CD4-positive, alpha-beta T cell treated with Interleukin-17A for 1 hour (primary cell): ENCODE measurements at places on chromosomes 12 and 14.

GRCh38 chr12:42868291-42868690 lies 278.7 kb upstream of the PRICKLE1 start:
- no peak for DNase-seq

GRCh38 chr14:65156568-65157366 lies 54.5 kb upstream of the MAX start:
- no peak for DNase-seq

GRCh38 chr14:80387563-80387981 lies 176.3 kb upstream of the DIO2 start:
- no peak for DNase-seq

DNA sequence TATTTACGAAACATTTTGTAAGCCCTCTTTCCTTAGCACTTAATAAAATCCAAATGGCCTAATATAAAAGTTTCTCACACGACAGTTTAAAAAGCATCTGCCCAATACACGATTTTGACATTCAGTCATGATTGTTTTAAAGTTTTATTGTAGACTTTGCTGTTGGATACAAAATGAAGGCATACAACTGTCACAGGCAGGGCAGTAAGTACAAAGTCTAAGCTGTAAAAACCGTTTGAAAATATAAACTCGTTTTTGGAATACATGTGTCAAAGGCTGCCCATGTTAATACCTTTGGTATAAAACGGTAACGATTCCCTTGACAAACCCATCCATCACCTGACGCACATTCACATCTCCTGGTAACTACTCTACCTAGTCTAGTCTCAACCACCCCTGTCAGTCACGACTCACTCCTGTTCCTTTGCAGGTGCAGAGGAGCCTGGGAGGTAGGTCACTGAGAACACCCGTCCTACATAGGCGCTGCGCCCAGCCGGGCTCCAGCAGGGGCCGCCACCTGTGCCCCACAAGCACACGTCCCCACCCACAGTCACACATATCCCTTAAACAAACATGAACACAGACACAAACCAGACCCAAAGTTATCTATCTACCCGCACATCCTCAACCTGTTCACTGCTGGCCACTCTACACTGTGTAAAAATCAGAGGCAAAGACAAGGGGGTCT lies 27.1 kb downstream of the KCTD10 start:
- no peak for DNase-seq

DNA sequence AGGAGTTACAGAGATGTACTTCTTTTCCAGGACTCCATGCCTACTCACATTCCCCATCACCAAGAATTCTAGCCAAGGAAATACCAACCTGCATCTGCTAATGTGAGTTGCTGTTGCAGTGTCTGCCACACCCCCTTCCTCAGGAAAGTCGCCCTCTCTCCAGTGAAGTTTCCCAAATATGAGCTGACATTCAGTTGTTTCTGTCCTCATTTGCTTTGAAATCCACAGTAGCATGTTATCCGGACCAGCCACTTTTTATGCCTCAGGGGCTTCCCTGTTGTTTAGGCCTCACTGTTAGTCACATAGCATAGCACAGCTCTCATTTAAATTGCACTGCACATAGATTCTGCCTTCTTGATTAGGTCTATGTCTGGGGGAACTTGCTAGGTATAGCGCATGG lies 212.4 kb downstream of the EGLN3 start:
- DNase-seq, result no peak

- DNase-seq, result no peak
Measured at GRCh38 chr14:102902523-102903247, 19.8 kb upstream of the AMN start.

DNA sequence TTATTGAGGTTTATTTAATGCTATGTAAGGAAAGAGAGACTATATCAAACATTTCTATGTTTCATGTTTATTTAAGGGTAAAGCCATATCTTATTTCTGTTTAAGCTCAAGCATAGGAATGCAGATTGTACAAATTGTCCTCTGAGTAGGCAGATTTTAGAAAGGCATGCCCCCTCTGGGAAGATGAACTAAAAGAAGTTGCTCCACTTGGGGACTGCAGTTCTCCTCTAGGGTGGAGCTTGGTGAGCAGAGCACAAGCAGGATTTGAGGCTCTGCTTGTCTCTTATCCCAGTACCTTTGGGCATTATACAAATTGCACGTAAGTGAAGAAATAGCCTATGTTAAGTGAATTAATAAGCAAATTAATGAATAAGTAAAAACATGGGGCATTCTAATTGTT lies 96.2 kb upstream of the PDE3A start:
- DNase-seq, result no peak

GRCh38 chr12:9951026-9951675 lies 19.0 kb upstream of the CLEC2A start:
- DNase-seq, result peak; percentile 53

- DNase-seq, result no peak
Measured at GRCh38 chr12:55686366-55687010, 21.2 kb downstream of the ITGA7 start.

GRCh38 chr14:20487396-20487725 lies 18.0 kb upstream of the RNASE10 start:
- no peak for DNase-seq

DNA sequence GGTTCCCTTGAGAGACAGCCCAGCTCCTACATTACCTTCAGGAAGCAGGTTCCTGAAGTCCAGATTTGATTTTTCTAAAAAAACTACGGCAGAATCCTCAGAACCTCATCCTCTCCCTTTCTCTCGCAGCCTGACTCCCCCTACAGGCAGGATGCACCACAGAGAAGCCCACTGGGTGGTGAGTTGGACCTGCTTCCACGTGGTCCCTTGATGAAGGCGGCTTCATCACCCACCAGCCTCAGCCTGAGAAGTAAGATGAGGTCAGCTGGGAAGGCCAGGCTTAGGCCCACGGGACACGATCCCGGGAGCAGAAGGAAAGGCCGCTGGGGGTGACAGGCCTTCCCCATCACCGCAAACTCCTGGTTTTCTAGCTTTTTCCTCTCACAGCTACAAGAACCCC lies 83.0 kb downstream of the ACTN1 start:
- no peak for DNase-seq

- peak; percentile 35 for DNase-seq
Measured at GRCh38 chr12:45244561-45245343, 28.9 kb downstream of the ANO6 start.

GRCh38 chr14:32450919-32451675 lies 122.0 kb downstream of the AKAP6 start:
- no peak for DNase-seq

DNA sequence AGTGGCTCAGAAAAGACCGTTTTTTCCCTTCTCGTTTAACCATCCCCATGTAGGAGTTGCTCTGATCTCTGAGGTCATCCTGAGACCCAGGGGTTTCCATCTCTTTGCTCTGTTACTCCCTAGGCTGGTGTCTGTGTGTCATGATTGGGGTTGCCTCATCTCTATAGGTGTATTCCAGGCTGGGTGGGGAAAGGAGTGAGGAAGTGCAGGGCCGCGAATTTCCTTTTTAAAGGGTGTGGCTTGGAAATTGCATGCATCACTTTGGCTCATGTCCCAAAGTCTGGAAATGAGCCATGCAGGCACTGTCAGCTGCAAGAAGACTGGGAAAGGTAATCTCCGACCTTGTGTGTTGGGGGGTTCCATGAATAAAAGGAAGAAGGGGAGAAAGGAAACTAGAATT lies 201.9 kb downstream of the AACS start:
- no peak for DNase-seq

- DNase-seq, result no peak
Measured at GRCh38 chr12:4743046-4743445, 22.8 kb downstream of the GALNT8 start.

DNA sequence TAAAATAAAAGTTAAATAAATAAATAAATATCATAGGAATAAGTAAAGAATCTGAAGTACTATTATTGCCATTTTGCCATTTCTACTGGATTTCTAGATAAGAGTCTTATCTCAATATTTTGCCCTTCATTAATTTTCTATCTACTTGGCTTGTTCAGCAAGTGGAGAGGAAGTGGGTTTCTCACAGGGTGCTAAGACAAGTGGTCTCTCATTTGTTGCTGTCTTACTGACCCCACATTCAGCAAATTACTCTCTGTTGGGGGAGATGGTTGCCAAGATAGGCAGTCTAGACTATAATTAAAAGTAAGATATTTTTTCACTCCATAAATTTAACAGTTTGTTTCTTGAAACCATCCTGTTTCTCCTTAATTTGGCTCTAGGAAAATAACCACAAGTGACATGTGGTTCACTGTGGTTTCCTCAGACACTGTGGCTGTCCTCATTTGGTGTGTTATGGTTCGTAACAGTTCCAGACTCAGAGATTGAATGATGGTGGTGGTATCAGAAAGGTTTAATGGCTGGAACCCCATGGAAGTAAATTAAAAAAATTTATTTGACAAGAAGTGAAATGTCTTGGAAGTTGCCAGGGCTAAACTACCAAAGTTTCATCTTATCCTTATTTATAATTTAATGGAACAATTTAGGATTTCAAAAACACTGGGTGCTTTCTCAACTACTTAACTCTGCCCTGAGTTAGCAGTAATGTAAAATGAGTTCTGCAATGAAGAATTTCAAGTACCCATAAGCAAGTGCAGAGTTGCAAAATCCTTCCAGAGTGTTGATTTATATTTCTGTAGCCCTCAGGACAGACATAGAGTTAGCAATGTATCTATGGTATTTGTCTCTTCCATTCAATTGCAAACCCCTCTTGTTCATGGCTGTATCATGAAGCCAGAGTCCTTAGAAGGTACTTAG lies 214.8 kb downstream of the MSRB3 start:
- DNase-seq, result no peak

DNA sequence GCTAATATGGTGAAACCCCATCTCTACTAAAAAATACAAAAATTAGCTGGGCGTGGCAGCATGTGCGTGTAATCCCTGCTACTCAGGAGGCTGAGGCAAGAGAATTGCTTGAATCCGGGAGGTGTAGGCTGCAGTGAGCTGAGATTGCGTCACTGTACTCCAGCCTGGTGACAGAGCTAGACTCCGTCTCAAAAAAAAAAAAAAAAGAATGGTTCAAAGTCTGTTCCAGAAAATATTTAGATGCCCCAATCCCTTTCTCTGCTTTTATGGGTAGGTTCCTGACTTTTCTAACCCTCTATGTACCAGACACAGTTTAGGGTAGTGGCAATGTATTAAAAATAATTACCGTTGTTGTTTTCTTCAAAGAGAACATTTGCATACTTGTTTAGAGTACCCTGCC lies 161.4 kb downstream of the STXBP6 start:
- DNase-seq, result no peak

- DNase-seq, result no peak
Measured at GRCh38 chr12:15811214-15812127, 22.3 kb upstream of the EPS8 start.

DNA sequence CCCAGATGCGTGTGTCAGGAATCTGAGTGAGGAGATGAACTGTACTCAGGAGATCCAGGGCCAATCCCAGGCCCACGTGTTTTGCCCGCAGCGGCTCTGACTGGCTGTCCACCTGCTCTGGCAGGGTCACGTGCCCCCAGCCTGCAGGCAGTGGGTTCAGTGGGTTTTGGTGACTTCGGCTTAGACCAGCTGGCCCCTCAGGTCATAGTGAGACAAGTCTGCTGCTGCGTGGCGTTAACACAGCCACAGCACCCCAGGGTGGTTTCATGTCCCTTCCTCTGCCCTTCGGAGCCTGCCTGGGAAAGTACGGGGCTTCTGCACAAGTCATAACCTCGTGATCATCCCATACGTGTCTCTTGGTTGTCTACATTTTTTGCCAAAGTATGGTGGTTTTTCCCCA lies 2.6 kb downstream of the FBRSL1 start:
- DNase-seq, result no peak

DNA sequence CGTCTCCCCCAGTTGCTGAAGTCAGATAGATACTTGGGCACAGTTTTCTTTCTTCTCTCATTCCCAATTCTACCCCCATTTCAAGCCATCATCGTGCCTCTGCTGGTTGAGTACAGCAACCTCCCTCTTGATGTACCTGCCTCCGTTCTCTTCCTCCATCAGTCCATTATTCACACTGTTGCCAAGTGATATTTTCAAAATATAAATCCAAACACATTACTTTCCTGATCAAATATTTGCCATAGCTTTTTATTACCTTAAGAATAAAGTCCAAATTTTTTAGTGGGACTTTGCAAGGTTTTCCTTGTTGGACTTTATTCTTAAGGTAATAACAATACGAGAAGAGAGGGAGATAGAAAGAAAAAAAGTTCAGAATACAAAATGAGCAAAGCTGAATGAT lies 18.6 kb upstream of the SSPN start:
- no peak for DNase-seq

DNA sequence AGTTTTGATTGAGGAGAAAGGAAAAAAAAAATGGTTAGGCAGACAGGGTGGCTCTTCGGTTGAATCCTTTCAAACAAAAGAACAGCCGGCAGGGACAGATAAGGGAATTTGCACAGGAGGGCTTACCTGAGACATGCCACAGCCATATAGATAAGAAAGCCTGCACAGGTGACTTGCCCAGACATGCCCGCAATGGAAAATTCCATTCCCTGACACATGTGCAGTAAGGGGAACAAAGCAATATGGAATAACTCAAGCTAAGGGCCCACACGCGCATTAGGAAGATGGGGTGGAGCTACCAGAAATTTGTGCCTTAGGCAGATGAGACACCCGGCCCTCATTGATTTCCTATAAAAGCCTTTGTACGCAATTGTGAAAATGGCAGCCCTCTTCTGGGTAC lies 86.7 kb downstream of the TMEM260 start:
- no peak for DNase-seq

GRCh38 chr12:13563743-13564125 lies 367.2 kb downstream of the EMP1 start:
- no peak for DNase-seq

DNA sequence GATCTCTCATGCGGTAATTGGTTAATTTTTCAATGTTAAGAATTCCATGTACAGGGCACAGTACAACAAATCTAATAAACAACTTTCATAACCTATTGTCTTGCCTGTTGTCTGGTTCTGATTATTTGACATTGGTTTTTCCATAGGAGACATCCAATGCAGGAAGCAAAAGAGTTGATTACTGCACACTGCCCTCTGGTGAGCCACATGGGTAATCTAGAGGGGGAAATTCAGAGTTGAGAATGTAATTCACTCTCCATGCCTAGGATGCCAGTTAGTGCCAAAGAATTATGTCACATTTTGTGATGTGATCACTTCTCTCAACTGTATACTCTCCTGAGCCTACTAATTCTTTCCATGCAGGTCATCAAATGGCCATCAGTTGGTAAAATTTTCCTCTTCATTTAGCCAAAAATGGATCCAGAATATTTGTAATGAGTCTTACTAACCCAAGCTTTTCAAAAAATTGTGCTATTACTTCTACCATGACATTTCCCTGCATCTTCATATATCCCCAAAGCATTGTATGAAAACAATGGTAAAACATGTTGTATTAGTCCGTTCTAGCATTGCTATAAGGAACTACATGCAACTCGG lies 17.7 kb upstream of the CCDC91 start:
- DNase-seq, result no peak

DNA sequence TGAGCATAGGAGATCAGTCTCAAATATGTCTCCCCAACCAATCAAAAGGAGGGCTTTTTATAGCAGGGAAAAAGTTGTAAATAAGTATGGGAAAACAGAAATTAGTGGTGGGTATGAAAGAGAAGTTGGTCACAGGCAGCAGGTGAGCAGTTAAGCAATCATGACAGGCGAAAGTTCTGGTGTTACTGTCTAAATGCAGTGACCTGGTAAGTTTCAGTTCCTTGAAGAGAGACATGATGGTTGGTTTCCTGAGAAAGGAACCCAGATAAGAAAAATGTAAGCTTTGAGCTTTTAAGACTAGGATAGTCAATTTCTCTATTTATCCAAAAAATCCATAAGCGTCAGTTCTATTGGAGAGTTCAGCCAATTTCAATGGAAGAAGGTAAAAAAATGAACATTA lies 466.2 kb upstream of the FLRT2 start:
- no peak for DNase-seq
